Stimulated activated naive CD4-positive, alpha-beta T cell (primary cell): ENCODE measurements at places on chromosomes 4 and X.

DNA sequence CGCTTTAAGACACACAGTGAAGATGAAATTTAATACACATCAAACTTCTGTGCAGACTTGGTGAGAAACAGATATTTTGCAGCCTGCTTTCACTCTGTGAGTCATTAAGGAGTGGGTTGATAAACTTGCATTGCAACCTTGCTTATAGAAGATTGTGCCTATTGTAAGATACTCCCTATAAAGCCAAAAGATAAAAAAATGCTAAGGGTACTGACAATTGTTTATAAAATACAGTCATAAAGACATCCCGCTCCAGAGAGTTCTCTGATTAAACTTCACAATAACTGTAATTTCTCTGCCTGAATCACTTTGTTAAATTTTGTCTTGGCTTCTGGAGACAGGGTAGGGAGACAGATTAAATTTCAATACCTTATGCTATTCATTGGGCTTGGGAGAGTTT lies 49.1 kb downstream of the GALNT7 start:
- DNase-seq, result no peak

DNA sequence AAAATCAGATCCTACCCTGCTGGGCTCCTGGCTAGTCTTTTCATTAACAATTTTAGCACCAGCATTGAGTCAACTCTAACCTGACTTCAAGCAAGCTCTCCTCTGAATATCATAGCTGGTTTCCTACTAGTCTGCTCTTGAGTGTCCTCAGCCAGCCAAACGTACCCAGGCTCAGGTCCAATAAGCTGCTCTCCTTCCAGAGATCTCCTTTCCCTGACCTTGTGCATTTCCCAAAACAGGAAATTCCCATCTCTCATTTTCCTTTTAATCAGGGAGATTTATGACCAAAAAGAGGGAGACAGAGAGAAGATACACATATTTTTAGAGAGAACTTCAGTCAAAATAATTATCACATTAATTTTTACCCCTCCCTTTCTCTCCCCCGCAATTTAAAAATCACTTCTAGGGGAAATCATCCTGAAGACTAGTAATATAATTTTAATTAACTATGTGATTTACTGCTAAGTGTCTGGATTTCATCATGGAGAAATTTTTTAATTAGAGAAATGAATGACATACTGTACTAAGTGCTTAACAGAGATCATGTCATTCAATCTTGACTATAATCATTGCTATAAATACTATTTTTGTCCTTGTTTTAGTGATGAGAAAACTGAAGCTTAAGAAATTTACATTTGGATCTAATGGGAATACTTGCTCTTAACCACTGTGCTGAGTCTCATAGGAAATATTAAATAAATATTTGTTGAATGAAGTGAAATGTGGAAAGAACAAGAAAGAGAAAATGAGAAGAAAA lies 421.7 kb upstream of the INTU start:
- no peak for DNase-seq

GRCh38 chr4:172243551-172243950 lies 430.3 kb downstream of the GALNTL6 start:
- DNase-seq, result no peak

- no peak for DNase-seq
Observed at GRCh38 chr4:10353110-10353509, 104.1 kb downstream of the ZNF518B start.

- peak; percentile 66 for DNase-seq
Observed at GRCh38 chrX:43655151-43656004, 721 bp upstream of the MAOA start.

GRCh38 chrX:72052415-72053090 lies 79.2 kb downstream of the RTL5 start:
- DNase-seq, result no peak

DNA sequence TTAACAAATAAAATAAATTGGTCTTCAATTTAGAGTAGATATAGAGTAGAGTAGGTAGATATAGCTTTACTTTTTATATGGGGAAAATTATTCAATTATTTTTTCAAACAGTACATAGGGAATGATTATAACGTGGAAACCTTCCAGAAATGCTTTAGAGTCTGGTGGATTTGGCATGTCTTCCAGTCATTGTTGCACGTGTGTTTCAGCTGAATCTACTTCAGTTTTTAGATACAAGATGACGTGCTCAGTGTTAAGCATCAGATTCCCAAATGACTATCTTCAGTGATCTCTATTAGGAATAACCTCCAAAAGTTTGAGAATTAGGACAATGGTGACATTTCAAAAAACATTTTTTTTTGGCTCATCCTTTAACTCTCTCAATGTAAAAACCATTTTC lies 616.9 kb downstream of the ANKRD50 start:
- no peak for DNase-seq

GRCh38 chr4:168605411-168605810 lies 108.6 kb downstream of the PALLD start:
- DNase-seq, result no peak

- no peak for DNase-seq
Observed at GRCh38 chr4:1240721-1241465, 8.0 kb downstream of the CTBP1 start.

GRCh38 chr4:87848622-87849351 lies 16.0 kb downstream of the MEPE start:
- no peak for DNase-seq

GRCh38 chr4:103786014-103786413 lies 66.2 kb upstream of the TACR3 start:
- no peak for DNase-seq

DNA sequence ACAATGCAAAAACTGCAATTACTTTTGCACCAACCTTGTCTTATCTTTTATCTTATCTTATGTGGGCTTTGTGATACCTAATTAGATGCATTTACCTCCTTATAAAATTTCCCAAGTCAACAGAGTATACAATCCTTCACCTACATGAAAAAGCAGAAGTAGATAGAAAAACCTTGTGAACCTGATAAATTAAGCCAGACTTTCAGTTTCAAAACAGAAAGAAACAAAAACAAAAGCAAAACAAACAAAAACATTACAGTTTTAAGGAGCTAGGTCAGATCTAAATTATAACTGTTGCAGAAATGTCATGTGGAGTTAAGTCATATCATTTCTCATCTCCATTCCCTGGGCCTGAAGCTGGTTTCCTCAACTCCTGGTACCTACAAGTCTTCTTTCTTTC lies 24.9 kb upstream of the CXXC4 start:
- DNase-seq, result no peak

- DNase-seq, result no peak
Observed at GRCh38 chrX:39936886-39937770, 160.6 kb downstream of the BCOR start.

DNA sequence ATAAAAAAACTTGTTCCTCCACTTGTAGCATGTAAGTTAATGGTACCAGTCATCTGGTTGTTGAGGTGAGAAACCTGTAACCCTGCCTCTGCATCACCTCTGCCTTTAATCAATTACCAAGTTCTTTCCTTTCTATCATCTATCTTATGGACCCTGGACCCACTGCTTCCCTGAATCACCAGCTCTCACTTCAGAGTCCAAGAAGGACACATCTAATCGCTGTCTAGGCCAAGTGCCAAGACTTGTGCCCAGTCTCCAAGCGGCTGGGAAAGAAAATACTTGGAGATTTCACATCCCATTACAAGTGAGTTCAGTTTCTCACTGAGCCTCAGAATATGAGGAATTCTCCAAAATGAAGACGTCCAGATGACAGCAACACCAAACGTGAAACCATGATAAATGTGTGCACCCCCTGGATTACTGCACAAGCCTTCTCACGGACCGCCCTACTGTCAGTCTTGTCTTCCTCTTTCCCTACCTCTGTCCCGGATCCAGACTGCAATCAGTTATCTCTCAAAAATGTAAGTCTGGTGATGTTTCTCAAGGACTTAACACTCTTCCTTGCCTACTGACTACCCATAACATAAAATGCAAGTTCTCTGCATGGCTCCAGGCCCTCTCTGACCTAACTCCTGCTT lies 10.4 kb downstream of the PALLD start:
- DNase-seq, result no peak

DNA sequence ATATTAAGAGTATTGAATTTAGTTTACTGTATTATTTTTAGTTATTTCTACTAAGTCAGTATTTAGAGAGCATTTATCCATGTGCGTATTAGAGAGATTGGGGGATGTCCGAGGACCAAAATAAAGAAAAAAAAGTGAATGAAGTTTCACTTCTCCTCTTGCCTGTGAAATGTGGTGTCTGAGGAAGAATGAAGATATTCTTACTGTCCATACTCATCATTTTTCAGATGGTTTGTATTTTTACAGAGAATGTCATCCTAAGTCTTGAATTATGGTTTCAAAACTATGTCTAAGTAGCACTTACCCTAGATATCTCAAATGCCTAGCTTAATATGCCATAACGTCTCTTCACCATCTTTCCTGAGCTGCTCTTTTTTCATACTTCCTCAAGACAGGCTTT lies 854.3 kb downstream of the C4orf33 start:
- DNase-seq, result no peak
